ENCODE measurements at places on chromosomes 7 and 10. TPM values are rescaled to one million over a fixed set of nuclear protein-coding genes. Genes with fewer than 3 reads are reported as not detected.

GRCh38 chr10:59265141-59265540 lies 88.7 kb downstream of the PHYHIPL start:
- no peaks in the 10 kb centered on the region for H3K4me1 ChIP-seq
- DNase-seq = no peak
- no peaks in the 10 kb centered on the region for H3K27me3 ChIP-seq
- no peak overlapping the region for H3K27ac ChIP-seq

Gene GRK5
- 2.5 TPM for total RNA-seq

DNA sequence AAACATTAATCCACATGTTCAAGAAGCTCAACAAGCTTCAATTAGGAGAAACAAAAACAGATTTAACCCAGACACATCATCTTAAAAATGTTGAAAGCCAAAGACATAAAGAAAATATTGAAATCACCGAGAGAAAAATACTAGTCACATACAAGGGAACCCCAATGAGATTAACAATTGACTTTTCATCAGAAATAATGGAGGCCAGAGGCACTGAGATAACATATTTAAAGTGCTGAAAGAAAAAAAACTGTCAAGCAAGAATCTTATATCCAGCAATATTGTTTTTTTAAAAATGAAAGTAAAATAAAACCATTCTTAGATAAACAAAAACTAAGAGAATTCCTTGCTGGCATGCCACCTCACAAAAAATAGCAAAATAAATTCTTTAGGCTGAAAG lies 28.9 kb downstream of the AOC1 start:
- no peaks in the 10 kb centered on the region for H3K27me3 ChIP-seq
- H3K27ac ChIP-seq = no peak overlapping the region
- H3K36me3 ChIP-seq = no peaks in the 10 kb centered on the region
- no peak overlapping the region for H3K4me3 ChIP-seq

DNA sequence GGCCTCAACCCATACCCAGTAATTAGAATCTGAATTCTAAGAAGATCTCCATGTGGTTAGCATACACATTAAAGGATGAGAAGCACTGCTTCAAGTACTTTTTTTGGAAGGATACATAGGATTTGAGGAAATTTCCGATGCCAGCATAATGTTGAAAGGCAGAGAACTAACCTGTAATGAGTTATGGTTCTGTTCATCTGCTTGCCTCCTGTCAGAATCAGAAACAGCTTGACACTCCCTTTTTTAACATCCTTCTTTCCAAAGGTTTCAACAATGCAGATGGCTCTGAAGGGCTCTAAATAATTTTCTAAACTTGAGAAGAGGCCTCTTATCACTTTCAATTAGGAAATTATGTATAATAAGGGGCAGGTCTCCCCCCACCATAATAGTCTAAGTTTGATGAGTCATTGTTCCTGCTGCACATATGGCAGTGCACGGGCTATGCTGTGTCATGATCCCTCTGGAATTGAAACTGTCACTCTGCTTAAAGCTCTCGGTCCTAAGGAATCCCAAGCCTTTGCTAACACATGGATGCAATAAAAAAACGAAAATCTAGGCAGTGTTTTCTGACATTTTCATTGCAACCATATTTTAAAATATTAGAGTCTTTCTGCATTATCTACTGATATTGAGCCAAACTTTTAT lies 291.2 kb upstream of the FZD1 start:
- no peaks in the 10 kb centered on the region for H3K27me3 ChIP-seq
- no peaks in the 10 kb centered on the region for H3K36me3 ChIP-seq
- H3K4me3 ChIP-seq = no peak overlapping the region
- no peak overlapping the region for H3K27ac ChIP-seq

- H3K27ac ChIP-seq = no peak overlapping the region
- no peaks in the 10 kb centered on the region for H3K27me3 ChIP-seq
- peaks cover 2% of the 10 kb centered on the region for H3K4me1 ChIP-seq
- H3K4me3 ChIP-seq = no peak overlapping the region
Measured at GRCh38 chr7:55053651-55054571, 35.1 kb downstream of the EGFR start.

Gene CXCL12
- total RNA-seq = 51.4 TPM

DNA sequence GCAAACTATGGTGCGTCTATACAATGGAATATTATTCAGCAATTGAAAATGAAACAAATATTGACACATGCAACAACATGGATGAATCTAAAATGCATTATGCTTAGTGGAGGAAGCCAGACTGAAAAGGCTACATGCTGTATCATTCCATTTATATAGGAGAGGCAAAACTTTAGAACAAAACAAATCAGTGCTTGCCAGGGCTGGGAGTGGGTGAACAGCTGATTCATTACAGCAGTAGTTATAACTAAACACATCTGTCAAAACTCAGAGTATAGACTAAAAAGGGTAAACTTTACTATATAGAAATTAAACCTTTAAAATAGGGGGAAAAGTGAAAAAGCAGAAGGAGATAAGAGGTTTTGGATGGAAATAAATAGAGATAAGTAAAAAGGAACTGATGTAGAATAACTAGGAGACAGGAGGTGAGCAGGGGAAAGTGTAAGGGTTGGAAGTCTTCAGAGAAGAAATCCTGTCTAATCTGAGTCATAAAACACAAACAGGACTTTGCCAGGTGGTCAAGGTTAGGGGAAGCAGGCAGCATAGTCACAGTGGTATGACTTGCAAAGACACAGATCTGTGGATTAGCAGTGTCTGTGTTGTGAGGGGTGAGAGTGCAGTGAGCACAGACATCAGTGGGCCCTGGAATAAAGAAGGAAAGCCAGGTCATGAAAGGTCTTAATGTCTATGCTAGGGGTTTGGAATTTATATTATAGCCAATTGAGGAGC lies 349.8 kb downstream of the PHTF2 start:
- H3K4me3 ChIP-seq = no peak overlapping the region
- H3K4me1 ChIP-seq = no peaks in the 10 kb centered on the region
- no peak overlapping the region for H3K27ac ChIP-seq
- no peak for DNase-seq
- H3K36me3 ChIP-seq = no peaks in the 10 kb centered on the region
- H3K27me3 ChIP-seq = no peaks in the 10 kb centered on the region

DNA sequence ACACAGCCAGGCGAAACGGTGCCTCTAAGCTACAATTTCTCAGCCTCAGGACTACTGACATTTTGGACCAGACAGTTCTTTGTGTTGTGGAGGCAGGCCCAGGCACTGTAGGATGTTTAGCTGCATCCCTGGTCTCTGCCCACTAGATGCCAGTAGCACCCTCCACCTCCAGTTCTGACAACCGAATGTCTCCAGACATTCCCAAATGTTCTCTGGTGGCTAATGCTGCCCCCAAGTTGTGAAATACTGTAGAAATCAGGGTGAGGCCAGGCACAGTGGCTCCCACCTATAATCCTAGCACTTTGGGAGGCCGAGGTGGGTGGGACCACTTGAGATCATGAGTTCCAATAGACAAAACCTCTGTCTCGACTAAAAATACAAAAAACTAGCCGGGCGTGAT lies 18.2 kb downstream of the HNRNPF start:
- no peak overlapping the region for H3K4me3 ChIP-seq
- no peak for DNase-seq
- H3K36me3 ChIP-seq = peaks cover 88% of the 10 kb centered on the region
- H3K4me1 ChIP-seq = no peaks in the 10 kb centered on the region
- H3K27ac ChIP-seq = no peak overlapping the region

DNA sequence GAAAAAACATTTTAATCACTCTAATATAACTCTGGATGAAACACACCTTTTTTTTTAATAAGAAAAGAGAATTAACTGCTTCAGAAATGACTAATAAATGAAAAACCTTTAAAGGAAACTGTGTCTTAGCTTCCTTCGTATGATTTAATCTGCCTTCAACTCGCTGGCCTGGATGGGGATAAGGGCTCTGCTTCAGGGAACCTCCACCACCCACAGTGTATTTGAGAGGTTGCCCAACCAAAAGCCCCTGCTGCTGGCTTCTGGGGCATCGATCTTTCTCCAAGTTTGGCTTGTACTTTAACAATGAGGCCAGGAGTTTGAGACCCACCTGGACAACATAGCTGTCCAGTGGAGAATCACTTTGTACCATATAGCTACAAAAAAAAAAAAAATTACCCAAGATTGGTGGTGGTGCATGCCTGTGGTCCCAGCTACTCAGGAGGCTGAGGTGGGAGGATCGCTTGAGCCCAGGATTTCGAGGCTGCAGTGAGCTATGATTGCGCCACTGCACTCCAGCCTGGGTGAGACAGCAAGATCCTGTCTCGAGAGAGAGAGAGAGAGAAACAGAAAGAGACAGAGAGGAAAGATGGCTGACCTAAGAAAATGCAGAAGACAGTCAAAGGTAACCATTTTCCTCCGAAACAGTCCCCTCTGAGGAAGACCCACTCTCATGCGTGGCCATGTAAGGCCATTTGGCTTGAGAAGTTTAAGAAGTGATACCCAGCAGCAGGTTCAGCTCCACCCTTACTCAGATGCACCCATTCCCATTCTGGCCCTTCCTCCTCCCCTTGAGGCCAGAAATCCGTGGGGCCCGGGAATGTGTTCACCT lies 13.6 kb upstream of the LIMK1 start:
- H3K36me3 ChIP-seq = no peaks in the 10 kb centered on the region
- no peak overlapping the region for H3K27ac ChIP-seq
- DNase-seq = no peak
- H3K4me3 ChIP-seq = no peak overlapping the region

Gene METTL27
- total RNA-seq = 6.2 TPM

Gene SFTPA2
- total RNA-seq = not detected

- no peaks in the 10 kb centered on the region for H3K36me3 ChIP-seq
- no peak for DNase-seq
- peaks cover under 1% of the 10 kb centered on the region for H3K27me3 ChIP-seq
Measured at GRCh38 chr7:21128062-21128817, 299.6 kb upstream of the SP4 start.

Gene TSPAN12
- 17.9 TPM for total RNA-seq

DNA sequence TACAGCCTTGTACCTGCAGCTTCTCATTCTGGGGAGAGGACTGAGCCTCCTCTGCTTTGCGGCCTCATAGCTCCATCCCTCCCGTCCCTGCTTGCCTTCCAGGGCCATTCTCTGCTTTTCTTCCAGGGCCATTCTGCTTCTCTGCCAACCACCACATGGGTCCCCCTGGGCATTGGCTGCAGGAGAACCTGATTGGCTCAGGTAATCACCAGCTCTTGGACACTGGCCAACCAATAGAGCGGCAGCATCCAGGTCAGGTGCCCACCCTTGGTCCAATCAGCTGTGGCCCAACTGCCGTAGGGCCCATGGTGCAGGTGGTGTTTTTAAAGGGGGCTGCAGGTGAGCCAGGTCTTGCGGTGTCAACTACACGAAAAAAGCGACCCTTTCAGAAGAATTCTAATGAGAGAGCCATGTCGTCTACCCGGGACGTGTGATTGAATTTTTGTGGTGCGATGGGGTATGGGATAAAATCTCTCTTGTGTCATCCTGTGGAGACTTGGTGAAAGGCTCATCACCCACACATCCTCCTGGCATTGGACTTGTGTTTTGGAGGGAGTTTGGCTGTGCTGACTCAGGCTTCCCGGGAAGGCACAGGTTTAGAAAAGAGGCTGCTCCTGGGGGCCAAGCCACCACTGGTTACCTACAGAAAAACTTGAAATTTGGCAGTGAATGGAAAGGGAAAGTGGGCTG lies 46.0 kb upstream of the PODXL start:
- H3K4me3 ChIP-seq = no peak overlapping the region
- no peaks in the 10 kb centered on the region for H3K27me3 ChIP-seq
- H3K36me3 ChIP-seq = no peaks in the 10 kb centered on the region
- no peak for DNase-seq
- H3K4me1 ChIP-seq = peaks cover 37% of the 10 kb centered on the region

GRCh38 chr10:34547291-34547690 lies 267.8 kb downstream of the PARD3 start:
- no peak overlapping the region for H3K4me3 ChIP-seq
- no peaks in the 10 kb centered on the region for H3K36me3 ChIP-seq
- no peak for DNase-seq

- H3K27me3 ChIP-seq = no peaks in the 10 kb centered on the region
- no peaks in the 10 kb centered on the region for H3K4me1 ChIP-seq
Measured at GRCh38 chr10:4460267-4460666, 365.7 kb upstream of the AKR1E2 start.

Gene GLRX3
- 155 TPM for total RNA-seq

GRCh38 chr10:98314532-98315284 lies 46.7 kb upstream of the LOXL4 start:
- no peak overlapping the region for H3K4me3 ChIP-seq
- no peak overlapping the region for H3K27ac ChIP-seq
- no peaks in the 10 kb centered on the region for H3K27me3 ChIP-seq
- DNase-seq = no peak
- H3K36me3 ChIP-seq = no peaks in the 10 kb centered on the region

DNA sequence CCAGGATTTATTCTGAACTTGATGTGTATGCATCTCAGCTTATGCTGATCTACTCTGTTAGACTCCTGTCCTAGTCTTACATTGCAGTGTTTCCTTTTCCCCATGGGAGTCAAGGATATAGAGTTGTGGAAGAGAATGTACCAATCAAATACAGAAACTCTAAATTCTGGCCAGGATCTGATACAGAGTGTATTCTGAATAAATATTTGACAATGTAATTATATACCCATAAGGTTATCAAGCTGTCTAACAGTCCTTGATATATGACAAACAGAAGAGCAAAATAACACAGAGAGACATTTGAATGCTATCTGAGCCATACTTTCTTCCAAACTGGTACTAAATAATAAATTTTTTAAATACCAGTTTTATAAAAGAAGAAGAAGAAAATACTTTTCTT lies 116.8 kb downstream of the ETV1 start:
- H3K4me3 ChIP-seq = no peak overlapping the region
- no peaks in the 10 kb centered on the region for H3K4me1 ChIP-seq
- H3K27me3 ChIP-seq = no peaks in the 10 kb centered on the region

DNA sequence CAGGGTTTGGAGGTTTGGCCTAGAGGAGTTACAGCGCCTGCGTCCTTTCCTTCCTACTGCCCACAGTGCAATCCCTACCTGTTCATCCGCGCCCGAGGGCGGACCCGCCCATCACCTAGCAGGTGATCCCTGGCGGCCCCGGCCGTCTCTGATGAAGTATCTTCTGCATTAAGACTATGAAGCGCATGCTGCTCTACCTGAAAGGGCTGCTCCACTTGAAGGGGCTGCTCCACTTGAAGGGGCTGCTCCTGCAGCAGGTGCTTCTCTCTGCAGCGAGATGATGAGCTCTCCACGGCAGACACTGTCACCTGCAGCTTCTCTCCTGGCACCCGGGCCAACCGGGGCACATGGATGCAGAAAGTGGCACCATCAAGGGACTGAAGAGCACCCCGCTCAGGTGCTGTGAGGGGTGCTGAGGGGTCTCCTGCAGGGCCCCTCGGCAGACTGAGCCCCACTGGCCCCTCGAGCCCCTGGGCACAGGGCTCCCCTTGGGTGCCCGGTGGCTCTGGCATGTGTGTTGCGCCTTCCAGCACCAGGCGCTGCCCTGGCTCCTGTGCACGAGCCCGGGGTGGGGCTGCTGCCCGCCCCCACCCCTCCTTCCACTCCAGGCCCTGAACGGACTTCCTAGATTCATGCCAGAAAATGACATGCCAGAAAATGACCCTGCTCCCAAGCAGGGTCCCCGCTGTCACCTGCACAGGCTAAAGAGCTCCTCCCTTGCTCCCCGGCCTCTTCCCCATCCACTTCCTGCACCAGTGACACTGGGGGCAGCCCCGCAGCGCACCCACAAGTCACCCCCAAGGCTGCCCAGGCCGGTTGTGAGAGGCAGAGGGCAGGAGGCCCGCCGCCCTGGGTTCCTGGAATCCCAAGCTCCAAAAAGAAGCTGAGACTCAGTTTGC lies 29.4 kb downstream of the WDR86 start:
- no peaks in the 10 kb centered on the region for H3K36me3 ChIP-seq
- peaks cover 11% of the 10 kb centered on the region for H3K4me1 ChIP-seq
- peak overlapping the region; percentile 57 for H3K4me3 ChIP-seq
- H3K27me3 ChIP-seq = peaks cover 24% of the 10 kb centered on the region
- no peak for DNase-seq
